ENCODE measurements at places on chromosomes 3 and 15.

GRCh38 chr3:194257151-194257621 lies 93.9 kb downstream of the CPN2 start:
- no peak for DNase-seq

DNA sequence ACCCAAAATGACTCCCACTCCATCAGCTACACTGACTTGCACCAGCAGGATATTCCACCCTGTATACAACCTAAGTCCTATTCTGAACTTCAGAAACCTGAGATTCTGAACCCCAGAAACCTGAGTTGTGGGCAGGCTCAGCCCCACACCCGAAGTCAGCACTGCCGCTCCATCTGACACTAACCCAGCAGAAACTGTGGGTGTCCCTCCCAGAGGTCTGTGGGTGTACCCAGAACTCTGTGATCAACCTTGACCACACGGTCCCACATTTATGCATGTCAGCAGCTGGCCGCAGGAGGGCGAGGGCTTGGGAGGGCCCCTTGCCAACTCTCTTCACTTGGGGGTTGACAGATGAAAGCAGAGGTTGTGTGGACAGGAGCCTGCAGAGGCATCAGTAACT lies 9.3 kb downstream of the OXTR start:
- DNase-seq = no peak

DNA sequence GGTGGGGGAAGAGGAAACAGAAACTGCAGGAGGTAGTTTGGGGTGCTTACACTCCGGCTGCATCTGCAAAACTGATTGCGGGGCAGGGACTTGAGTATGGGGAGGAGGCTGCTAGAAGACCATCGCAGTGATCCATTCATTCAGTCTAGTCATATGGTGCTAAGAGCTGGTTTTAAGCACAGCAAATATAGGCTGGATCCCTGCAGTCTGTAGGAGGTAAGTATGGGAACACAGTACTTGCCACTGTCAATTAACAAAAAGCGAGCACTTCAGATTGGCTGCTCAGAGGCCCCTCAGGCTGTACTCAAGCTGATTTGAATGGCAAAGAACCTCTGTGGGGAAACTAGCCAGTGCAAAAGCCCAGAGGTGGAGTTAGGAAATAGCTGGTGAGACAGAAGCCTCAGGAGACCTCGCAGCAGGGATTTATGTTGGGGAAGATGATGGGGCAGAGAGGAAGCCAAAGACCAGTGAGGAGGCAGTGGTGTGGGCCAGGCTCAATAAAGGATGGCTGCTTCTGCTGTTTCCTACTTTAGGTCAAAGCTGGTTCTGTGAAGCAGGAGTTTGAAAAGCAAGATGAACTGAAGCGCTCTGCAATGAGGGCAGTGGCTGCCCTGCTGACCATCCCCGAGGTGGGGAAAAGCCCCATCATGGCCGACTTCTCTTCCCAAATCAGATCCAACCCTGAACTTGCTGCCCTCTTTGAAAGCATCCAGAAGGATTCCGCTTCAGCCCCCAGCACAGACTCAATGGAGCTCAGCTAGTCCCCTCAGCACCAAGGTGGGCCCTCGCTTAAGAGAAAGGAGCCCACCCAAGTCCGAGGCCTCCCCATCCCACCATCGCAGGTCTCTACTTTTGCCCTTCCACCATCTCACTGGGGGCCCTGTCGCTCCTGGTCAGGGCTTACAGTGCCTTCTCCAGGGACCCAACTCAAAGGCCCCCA lies 7.9 kb downstream of the RPL32 start:
- no peak for DNase-seq

DNA sequence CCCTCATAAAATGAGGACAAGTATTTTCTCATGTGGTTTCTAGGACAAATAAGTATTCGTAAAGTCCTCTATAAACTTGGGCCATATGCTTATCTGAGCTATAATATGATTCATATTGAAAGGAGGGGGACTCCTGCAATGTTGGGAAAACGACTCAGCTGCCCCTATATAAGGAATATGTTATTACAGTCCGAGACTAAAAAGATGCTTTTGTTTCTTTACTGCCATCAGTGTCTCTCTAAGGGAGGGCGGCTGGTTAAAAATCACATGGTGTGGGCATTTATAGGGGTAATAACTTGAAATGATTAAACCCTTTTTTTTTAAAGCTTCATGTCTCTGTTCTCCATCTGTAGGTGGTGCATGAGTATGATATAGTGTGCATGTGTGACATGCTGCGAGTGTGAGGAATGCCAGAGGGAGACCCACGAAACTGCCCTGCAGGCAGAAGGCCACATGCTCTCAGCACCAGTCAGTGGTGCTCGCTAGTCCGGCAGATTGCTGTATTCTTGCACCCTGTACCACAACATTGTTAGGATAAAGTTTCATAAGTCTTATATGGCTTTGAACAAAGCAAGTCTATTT lies 256.0 kb upstream of the CTDSPL start:
- DNase-seq = no peak

DNA sequence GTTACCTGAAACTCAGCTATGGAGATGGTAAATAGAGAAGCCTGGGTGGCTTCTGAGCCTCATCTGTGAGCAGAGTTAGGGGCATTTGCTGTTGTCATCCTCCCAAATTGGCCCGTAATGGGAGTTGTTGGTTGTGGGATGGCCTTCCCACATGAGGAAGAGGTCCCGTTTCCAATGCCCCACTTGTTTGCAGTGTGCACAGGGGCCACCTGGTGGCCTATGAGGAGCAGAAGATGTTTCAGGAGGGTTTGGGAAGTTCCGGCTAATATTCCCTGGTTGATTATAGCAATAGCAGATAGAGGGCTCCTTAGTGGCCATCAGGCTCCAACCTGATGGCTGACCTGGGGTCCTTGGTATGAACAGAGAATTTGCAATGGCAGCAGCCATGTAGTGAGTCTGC lies 1546.5 kb downstream of the OTOL1 start:
- no peak for DNase-seq

DNA sequence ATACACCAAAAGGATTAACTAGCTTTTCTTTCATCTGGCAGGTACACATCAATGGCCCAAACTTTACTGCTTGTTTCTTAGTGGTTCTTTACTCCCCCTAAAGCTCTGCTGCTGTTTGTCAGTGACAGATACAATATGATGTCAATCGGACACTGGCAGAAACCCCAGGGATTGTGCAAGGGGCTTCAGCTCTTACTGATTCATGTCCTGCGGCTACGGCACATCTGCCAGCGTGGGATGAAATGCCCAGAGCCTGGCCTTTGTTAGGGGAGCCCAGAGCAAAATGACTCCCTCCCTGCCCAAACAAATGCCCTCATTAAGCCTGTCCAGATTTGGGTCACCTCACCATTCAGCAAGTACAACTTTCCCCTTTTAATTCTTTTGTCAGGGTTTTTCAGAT lies 28.3 kb downstream of the SRP14 start:
- DNase-seq = no peak

DNA sequence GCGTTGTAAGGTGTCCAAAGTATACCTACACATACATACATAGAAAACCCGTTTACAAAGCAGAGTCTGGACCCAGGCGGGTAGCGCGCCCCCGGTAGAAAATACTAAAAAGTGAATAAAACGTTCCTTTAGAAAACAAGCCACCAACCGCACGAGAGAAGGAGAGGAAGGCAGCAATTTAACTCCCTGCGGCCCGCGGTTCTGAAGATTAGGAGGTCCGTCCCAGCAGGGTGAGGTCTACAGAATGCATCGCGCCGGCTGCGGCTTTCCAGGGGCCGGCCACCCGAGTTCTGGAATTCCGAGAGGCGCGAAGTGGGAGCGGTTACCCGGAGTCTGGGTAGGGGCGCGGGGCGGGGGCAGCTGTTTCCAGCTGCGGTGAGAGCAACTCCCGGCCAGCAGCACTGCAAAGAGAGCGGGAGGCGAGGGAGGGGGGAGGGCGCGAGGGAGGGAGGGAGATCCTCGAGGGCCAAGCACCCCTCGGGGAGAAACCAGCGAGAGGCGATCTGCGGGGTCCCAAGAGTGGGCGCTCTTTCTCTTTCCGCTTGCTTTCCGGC lies 318.6 kb downstream of the FGF12 start:
- no peak for DNase-seq

- DNase-seq = no peak
These were observed 962.2 kb downstream of the TUSC7 start for GRCh38 chr3:117671722-117672318.
